Chondrocyte (in vitro differentiated cells): ENCODE measurements at places on chromosomes 1 and 21. TPM values are rescaled to one million over a fixed set of nuclear protein-coding genes. Genes with fewer than 3 reads are reported as not detected.

DNA sequence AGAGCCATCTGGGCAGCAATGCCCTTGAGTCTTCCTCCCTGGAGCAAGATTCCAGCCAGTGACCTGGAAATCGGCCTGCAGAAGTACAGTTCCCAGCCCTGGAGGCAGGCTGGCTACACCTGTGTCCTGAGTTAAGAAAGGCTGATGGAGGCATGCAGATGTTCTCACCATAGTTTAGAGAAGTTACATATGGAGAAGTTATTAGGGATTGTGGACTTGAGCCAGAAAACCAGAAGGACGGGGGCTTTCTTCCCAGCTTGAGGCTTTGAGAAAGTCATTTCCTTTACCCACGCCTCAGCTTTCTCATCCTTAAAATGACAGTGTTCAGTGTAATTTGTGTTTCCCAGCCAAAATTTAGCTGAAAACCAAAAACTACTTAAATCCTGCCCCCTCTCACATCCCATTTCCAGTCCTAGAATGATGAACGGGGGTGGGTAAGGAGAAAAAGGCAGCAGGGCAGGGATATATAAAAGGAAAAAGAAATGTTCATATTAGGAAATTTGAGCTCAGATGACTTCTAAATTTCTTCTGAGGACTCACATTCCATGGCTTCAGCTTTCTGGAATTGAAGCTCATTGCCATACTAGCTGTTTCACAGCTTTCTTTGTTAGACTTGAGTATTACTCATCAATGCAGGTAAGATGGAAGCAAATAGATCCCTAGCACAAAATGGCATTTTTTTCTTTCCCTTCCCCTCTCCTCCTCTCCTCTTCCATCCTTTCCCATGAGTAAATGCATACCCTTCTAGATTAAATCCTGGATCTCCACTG is 14.4 kb upstream of the C8B start:
- no peak for DNase-seq

DNA sequence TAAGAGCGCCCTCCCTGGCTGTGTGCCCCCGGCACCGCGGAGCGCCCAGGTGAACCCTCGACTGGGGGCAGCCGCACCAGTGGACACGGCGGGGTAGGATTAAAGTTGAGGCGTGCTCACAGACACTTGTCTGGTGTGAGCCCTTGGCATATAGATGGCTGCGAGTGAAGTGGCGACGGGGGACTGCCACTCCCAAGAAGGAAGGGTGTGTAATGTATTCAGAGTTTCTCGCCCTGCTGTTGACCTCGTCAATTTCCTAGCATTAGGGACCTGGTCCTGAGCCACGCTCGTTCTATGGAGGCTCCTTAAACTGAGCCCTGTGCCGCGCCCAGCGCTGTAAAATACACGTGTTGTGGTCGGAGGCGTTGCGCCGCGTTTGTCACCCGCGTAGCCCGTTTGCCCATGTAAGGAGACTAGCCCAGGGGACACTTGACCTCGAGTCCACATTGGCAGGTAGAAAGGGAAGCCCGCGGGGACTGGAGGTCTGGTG is 554 bp downstream of the EVA1C start:
- DNase-seq: no peak

- no peak for DNase-seq
Measured at GRCh38 chr1:185861630-185862029, 127.4 kb downstream of the HMCN1 start.

GRCh38 chr1:47403321-47403910 is 12.7 kb upstream of the FOXE3 start:
- DNase-seq: no peak

The BARHL2 gene
- not detected in 3 replicates for total RNA-seq

The PTPRF gene
- 54.6 to 66.7 TPM (median 62.0 TPM) in 3 replicates for total RNA-seq

The TMEM269 gene
- 0.20 to 0.70 TPM (median 0.23 TPM) in 3 replicates for total RNA-seq
